ENCODE measurements at places on chromosomes 6 and 20.

GRCh38 chr6:87436435-87436834, 28.7 kb downstream of the CFAP206 start:
- DNase-seq, result peak; percentile 44

DNA sequence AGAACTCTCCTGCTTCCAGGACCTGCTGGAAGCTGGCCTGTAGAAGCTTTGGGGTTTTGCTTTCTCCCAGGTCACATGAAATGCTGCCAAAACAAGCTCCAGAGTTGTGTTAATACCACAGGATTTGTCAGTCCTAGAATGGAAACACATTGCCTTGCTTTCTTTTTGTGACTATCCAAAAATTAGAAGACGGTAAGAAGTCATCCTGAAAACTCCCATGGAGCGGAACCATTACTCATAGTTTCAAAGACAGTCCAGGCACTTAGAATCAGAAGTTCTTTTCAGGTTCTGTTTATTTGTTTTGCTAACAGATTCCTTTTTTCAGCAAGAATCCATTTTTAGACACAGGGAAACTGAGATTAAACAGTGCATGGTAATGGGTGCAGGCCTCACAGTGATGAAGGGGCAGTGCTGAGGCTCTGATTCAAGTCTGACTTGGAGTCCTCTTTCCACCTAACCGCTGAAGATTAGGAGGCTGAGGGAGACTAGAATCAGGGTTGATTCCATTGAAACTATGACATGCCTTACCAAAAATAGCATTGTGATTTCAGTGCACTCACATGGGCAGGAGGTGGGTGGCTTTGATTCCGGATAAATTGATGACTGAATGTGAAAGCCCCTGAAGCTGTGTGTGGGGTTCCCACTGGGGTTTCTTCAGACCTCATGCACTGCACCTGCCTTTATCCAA, 72.2 kb upstream of the NAA20 start:
- DNase-seq, result no peak

DNA sequence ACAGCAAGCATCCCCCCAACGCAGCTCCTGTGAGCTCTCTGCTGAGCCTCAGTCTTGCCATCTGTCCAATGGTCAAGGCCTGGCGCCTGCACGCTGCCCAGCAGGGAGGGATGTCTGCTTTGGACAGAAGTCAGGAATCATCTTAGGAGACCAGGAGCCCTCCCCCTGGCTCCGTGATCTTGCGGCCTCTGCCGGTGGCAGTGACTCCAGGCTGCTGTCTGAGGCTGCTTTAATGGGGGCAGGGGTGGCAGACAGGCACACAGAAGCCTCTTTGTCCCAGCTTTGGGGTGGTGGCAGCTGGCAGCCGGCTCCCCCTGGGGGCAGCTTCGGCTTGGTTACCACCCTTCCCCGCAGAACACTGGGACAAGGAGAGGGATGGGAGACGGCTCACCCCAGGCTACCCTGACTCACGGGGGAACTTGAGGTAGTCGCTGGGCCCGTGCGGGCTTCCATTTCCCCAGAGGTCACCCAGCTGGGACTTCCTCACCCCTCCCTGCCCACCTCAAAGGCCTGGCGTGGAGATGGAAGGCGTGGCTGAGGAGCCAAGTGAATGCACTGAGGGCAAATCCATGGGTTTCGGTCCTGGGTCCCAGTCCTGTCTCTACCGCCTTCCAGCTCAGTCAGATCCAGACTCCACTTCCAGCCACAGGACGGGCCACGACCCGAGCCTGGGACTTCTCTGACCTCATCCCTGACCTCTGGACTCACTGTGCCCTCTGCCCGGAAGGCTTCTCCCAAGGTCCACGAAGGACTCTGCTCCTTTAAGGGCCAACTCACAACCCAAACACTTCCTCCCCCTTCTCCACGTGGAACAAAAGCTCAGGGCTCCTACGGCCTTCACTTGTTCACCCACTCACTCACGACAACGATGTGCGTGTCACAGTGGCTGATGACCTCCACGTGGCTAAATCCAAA, 14.8 kb downstream of the PEDS1 start:
- DNase-seq, result no peak

DNA sequence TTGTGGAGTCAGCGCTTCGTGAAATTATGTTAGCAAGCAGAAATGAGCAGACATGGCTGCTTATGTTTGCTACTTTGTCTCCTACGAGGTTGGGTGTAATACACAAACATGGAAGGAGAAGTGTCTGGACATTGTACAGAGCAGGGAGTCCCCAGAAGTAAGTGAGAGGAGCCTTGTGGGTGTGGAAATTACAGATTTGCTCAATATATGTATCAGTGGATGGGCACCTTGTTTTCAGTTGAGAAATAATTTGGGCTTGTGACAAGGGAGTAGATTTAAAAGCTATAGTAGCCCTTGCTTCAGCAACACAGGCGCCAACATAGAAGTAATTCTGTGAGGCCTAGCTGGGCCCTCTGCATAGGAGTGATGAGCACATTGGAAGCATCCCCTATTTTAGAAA, 49.2 kb downstream of the HECA start:
- DNase-seq, result no peak

DNA sequence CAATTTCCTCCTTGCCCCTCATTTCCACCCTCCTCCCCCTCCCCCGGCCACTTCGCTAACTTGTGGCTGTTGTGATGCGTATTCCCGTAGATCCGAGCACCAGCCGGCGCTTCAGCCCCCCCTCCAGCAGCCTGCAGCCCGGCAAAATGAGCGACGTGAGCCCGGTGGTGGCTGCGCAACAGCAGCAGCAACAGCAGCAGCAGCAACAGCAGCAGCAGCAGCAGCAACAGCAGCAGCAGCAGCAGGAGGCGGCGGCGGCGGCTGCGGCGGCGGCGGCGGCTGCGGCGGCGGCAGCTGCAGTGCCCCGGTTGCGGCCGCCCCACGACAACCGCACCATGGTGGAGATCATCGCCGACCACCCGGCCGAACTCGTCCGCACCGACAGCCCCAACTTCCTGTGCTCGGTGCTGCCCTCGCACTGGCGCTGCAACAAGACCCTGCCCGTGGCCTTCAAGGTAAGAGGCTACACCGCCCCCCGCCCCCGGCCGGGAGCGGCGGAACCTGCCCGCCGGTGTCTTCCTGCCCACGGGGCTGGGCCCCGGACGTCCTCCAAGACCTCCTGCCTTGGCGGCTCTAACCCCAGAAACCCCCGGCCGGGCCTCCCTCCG, 44.9 kb upstream of the SUPT3H start:
- DNase-seq, result peak; percentile 82

- DNase-seq, result peak; percentile 56
Observed at GRCh38 chr6:10801224-10801848, 37.0 kb downstream of the MAK start.

DNA sequence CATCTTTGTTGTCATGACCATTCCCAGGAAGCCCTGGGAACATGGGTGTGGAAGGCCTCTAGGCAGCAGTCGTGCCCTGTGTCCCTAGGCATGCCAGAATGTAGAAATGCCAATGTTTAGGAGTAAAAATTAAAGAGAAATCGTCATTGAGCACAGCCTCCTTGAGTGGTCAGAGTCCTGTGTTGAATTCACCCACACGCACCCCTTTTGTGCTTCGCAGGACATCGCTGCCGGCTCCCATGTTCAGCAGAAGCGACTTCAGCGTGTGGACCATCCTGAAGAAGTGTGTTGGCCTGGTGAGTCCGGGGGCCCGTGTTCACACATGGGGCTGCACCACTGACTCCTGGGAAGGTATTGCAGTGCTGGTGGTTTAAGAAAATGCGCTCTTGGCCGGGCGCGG, 25.1 kb downstream of the OSBPL2 start:
- DNase-seq, result no peak

GRCh38 chr20:6295867-6296256, 173.0 kb upstream of the FERMT1 start:
- no peak for DNase-seq

GRCh38 chr20:63625771-63626423, 1.0 kb downstream of the GMEB2 start:
- DNase-seq, result no peak

- DNase-seq, result no peak
Observed at GRCh38 chr6:166343150-166343487, 774 bp upstream of the SFT2D1 start.

DNA sequence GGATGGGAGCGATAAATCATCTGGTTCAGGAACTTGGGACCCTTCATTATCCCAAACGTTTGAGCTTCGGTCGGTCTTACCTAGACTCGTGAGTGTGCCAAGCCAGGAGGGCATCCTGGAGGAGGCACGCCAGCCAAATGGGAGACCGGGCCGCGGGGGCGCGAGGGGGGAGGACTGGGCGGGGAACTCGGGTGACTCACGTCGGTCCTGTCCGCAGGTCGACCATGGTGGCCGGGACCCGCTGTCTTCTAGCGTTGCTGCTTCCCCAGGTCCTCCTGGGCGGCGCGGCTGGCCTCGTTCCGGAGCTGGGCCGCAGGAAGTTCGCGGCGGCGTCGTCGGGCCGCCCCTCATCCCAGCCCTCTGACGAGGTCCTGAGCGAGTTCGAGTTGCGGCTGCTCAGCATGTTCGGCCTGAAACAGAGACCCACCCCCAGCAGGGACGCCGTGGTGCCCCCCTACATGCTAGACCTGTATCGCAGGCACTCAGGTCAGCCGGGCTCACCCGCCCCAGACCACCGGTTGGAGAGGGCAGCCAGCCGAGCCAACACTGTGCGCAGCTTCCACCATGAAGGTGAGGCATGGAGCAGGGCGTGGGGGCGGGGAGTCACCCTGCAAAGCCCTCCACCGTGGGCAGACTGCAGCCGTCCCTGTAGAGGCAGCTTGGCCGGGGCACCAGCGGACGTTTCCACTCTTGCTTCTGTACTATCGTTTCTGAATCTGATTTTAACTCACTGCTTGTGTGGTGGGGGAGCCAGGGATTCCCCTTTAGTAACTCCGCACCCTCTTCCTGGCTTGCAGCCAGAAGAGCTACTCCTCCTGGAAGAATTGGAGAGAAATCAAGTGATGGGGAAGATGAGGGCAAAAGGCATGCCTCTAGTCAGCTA, 2.7 kb downstream of the BMP2 start:
- DNase-seq, result no peak

DNA sequence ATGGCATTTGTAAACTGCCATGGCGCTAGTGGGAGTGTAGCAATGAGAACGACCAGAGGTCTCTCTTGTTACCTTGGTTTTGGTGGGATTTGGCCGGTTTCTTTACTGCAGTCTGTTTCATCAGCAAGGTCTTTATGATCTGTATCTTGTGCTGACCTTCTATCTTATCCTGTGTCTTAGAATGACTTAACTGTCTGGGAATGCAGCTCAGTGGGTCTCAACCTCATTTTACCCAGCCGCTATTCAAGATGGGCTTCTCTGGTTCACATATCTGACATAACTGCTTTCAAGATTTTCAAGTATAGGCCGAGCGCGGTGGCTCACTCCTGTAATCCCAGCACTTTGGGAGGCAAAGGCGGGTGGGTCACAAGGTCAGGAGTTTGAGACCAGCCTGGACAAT, 1.9 kb upstream of the SFT2D1 start:
- DNase-seq, result no peak

DNA sequence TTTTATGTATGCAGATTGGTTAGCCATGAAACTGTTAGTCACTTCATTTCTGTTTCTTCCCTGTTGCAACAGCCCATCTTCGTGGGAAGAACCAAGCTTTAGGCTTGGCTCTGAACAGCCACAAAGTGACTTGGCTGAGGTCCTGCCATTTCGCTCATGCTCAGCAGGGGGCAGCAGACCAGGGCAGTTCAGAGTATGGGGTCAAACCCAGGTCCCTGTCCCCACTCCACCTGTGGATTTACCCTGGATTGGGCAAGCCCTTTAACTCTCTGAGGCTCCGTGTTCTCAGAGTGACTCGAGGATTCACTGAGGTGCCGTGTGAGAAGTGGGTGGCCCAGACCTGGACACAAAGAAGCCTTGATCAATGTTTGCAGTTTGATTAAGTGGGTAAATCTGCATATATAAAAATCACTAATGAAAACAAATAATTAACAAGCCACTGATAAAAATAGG, 19.8 kb upstream of the MAP1LC3A start:
- DNase-seq, result no peak

DNA sequence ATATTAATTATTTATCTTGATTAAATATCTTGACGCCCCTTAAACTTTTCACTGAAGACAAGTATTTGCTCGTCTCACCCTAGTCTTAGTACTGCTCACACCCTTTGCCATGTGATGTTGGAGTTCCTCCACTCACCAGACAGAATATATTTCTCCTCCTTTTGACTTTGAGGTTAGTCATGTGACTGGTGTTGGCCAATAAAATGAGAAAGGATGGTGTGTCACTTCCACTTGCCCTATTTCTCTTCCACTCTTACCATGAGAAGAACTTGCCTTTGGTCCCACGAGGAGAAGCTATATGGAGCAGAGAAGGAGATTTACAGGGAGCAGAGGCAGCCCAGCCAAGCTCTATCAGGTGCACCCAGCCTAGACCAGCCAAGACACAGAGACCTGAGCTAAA, 64.9 kb upstream of the TAB2 start:
- DNase-seq, result no peak

- no peak for DNase-seq
Observed at GRCh38 chr6:3237761-3238662, 10.6 kb upstream of the TUBB2B start.

GRCh38 chr20:57991211-57991881, 237.1 kb downstream of the ANKRD60 start:
- DNase-seq, result no peak

GRCh38 chr20:40449974-40450616, 238.9 kb downstream of the MAFB start:
- DNase-seq, result no peak

DNA sequence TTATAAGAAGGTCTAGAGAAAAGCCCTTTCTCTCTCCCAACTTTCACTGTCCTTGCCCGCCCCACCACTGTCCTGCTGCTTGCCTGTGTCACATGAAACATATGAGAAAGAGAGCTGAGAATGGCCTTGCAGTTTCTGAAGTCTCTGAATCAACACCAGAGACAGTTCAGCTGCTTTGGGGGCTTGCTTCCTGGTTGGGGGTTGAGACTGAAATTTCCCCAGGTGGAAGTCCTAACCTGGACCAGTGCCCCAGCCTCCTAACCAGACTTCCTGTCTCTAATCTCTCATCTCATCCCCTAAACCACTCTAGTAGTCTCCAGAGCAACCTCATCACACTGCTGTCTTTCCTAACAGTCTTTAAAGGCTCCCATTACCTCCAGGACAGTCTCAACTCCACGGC, 10.7 kb downstream of the TRAM2 start:
- DNase-seq, result no peak

- peak; percentile 28 for DNase-seq
Observed at GRCh38 chr20:23995905-23996666, 7.5 kb upstream of the GGTLC1 start.

- DNase-seq, result no peak
Observed at GRCh38 chr6:104548297-104548696, 311.4 kb downstream of the HACE1 start.

DNA sequence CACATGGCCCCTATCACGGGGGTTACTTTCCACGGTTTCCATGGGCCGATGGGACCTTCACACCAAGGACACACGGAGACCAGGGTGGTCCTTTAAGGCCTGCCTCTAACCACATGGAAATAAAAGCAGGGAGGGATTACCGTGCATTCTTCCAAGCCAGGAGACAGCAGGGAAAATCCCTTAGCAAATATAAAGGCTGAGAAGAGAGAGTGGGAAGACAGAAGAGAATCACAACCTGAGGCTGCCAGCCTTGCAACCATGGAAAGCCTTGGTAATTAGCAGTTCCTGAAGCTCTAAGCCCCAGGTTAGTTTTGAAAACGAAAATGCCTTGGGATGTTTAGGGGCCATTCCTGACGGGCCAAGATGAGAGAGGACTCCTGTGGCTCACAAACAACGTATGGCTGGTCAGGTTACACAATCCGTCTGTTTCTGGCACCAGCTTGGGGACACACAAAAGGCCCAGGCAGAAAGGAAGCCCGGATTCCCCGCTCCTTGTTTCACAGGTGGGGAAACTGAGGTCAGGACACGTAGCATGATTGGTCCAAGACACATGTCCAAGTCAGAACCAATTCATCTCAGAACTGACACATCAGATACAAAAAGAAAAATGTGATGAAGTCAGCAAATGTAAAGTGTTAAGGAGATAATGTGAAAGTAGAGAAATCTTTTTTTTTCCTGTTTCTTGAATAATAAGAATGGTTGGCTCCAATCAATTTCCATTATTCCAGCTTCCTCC, 2.8 kb downstream of the PREX1 start:
- no peak for DNase-seq
